ENCODE measurements at places on chromosomes 16 and 17. TPM values are rescaled to one million over a fixed set of nuclear protein-coding genes. Genes with fewer than 3 reads are reported as not detected.

Gene CCL1
- total RNA-seq, result 0.09 TPM

Gene ENPP7
- not detected for total RNA-seq

Gene CCL17
- total RNA-seq, result not detected

Gene PPY
- total RNA-seq, result not detected

Gene KRT9
- total RNA-seq, result not detected

Gene PRSS22
- not detected for total RNA-seq
